NCI-H69 (cell line): ENCODE measurements at places on chromosomes 16 and 17.

DNA sequence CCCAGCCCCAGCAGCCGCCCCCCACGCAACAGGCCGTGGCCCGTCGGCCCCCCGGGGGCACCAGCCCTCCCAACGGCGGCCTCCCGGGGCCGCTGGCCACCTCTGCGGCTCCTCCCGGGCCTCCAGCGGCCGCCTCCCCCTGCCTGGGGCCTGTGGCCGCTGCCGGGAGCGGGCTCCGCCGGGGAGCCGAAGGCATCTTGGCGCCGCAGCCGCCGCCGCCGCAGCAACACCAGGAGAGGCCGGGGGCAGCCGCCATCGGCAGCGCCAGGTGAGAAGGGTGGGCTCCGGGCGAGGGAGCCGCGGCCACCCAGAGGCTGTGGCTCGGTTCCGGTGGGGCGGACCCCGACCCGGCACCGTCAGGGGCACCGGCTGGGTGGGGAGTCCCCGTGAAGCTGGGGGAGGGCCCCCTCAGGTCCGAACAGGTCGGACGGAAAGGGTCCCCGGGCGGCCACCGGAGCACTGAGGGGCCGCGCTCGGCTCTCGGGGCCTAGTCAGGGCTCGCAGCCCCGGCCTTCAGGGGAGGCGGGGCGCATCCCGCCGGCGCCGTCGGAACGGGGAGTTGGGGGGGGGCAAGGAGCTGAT lies 583 bp downstream of the ATXN2L start:
- no peak for DNase-seq

DNA sequence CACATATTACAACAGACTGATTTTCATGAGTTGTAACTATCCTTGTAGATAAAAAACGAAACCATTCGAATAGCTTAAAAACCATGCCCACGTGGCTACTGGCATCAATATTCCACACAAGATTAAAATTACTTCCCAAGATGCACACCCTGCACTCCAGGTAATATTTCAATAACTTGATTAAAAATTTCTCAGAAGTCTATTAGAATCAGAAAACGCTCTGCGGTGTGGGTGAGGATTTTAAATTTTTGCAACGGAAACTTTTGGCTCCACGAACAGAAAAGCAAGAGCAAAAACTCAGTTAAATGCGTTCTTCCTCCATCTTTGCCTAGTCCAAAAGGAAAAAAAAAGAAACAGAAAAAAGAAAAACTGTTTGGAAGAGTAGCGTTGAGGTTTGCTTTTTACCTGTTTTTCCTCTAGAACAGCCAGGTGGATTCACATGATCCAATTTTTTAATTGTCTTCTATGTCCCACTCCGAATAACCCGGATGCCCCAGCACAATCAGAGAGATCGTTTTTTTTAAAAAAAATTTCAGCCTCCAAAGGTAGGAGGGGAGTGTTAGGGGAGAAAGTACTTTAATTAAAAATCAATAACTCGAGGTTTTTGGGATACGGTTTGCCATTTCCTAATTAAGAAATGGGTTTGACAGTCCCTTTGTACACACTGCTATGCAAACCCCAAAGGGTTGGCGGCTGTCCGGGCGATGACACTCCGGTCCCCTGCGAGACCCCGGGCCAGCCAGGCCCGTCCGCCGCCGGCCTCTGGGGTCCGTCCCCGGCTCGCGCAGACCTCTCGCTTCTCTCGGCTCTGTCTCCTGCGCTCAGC lies 708 bp upstream of the NFAT5 start:
- DNase-seq: peak; percentile 49

DNA sequence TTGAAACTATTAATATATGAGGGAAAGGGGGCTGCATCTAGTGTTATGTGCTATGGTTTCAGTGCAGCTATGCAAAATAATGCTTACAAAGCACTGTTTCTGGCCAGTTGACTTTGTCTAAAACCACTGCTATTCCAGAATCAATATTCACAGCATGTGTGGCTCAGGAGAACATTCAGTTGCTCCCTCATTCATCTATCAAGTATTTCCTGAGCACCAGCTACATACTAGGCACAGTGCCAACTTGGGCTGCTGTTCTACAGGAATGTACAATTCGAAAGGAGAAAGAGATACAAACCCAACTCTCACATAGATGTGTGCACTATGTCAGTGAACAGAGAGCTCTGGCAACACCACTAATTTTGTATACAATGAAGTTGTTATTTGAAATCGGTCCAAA lies 183.0 kb downstream of the PHKB start:
- no peak for DNase-seq

GRCh38 chr16:87838643-87839541 lies 30.4 kb downstream of the SLC7A5 start:
- no peak for DNase-seq

DNA sequence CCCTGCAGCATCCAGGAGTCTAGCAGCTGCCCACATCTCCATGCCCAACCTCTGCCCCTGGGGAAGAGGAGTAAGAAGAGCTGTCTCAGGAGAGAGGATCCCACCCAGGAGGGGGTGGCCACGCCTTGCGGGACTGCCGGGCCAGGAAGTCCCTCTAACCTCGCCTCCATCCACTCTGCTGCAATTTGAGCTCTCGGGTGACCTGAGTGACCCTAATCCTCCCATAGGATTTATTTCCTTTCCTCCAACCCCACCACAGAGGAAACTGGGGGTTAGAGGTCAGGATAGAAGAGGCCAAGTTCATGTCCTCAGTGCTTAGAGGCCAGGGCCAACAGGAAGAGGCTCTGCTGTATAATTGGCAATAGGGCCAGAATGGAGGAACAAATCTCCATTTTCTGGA lies 22.6 kb upstream of the NGFR start:
- DNase-seq: no peak

- no peak for DNase-seq
Measured at GRCh38 chr16:4060009-4060408, 56.2 kb downstream of the ADCY9 start.

GRCh38 chr16:16021988-16022682 lies 72.7 kb downstream of the ABCC1 start:
- peak; percentile 62 for DNase-seq

- DNase-seq: no peak
Measured at GRCh38 chr16:85798283-85798776, 1.0 kb downstream of the EMC8 start.

- DNase-seq: no peak
Measured at GRCh38 chr16:29664091-29664921, 1.3 kb downstream of the SPN start.

- no peak for DNase-seq
Measured at GRCh38 chr16:88406096-88407041, 23.6 kb downstream of the ZNF469 start.

DNA sequence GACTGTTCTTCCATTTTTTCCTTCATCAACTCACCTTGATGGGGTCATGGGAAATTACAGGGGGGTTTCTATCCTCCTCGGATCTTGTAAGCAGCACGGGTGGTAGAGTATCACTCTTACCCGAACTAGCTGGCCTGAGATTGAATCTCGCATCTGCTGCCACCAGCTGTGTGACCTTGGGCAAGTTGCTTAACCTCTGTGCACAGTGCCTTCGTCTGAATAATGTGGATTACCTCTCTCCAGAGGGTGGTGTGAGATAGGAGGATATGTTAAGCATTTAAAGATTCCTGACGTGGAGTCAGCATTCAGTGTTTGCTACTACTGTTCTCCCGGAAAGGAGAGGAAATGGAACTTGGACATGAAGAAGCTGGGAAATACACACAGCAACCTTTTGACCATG lies 24.4 kb downstream of the LASP1 start:
- no peak for DNase-seq

- DNase-seq: no peak
Measured at GRCh38 chr16:79317521-79317920, 283.0 kb downstream of the MAF start.

DNA sequence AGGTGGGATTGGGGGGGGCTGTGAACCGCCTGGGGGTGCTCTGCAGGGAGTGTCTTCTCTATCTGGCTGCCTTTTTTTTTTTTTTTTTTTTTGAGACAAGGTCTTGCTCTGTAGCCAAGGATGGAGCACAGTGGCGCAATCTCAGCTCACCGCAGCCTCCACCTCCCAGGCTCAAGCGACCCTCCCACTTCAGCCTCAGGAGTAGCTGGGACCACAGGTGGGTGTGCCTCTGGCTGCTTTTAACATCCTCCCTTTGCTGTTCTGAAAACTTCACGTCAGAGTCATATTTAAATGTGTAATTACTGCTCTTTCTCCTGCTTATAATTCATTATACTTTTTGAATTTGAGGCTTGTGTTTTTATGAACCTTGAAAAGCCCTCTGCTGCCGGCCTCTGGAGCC lies 78.4 kb downstream of the ZNF778 start:
- no peak for DNase-seq

DNA sequence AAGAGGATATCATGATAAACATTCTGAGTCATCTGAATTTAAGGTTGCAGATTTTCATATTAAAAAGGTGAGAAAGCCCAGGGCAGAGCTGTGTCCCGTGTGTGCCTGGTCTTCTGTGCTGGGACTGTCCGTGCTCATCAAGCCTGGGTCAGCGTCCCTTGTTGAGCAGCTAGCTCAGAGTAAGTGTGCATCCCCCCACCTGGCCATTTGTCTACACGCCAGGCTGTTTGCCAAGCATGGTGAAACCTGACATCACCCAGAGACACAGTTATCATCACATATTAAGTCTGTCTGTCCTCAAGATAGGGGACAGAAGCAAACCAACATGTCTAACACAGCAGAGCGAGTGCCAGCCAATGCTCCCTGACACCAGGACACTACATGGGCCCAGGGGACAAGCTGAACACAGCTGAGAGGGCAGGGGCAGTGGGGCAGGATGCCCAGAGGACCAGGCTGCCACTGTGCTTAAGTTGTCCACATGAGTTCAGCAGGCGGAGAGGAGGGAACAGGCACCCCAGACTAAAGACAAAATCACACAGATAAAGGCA lies 57.9 kb upstream of the CNEP1R1 start:
- no peak for DNase-seq

GRCh38 chr16:4537376-4538343 lies 913 bp downstream of the CDIP1 start:
- peak; percentile 54 for DNase-seq

GRCh38 chr16:28168991-28169554 lies 42.7 kb downstream of the XPO6 start:
- DNase-seq: no peak

DNA sequence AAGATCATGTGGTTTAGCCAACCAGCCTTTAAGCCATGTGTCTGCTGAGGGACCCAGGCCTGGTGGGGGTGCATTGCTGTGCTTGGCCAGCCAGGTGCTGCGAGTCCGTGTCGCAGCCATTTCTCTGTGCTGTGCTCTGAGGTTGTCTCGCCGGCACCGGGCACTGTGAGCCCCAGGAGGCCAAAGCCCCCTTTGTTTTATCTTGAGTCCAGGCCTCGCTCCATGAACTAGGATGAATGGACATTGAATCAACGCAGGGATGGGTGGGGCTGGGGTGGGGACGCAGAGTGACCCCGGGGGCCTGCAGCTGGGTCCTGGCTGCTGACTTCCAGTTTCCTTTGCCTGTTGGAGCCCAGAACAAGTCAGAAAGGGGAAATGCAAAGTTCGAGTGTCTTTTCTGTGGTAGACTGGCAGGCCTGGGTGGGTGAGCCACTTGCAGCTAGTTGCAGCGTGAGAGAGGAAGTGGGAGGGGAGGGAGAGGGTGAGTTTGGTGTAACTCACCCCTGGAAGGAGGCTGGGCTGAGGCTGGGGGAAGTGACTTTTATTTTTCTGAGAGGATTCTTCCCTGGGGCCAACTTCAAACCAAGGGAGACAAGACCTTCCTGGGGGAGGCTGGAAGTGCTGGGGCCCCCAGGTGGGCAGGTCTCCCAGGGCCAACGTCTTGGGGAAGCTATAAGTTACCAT lies 324.7 kb downstream of the SEC14L1 start:
- DNase-seq: no peak

GRCh38 chr17:8555062-8555461 lies 75.5 kb downstream of the MYH10 start:
- DNase-seq: no peak

DNA sequence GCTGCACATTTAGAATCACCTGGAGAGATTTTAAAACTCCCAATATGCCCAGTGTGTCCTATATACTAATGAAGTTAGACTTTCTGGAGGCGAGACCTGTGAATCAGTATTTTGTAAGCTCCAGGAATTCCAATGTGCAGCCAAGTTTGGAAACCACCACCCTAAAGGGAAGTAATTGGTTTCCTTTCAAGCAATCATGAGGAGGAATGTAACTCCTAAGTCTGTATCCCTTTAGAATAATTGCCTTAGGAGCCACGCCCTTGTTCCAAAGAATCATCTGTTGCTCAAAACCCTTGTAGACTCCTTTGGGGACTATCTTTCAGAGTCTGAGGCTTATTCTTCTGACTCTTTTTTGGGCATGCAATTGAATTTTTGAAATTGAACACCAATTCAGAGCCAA lies 84.4 kb downstream of the DNAH9 start:
- DNase-seq: no peak

GRCh38 chr17:13417381-13417950 lies 184.3 kb downstream of the HS3ST3A1 start:
- DNase-seq: no peak

DNA sequence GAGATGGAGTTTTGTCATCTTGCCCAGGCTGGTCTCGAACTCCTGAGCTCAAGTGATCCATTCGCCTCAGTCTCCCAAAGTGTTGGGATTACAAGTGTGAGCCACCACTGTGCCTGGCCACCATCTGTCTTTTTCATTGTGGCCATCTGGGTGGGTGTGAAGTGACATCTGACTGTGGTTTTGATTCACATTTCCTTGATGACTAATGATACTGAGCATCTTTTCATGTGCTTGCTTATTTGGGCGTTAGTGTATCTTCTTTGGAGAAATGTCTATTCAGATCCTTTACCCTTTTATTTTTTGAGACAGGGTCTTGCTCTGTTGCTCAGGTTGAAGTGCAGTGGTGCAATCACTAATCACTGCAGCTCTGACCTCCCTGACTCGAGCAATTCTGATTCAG lies 53.9 kb upstream of the ERN1 start:
- no peak for DNase-seq

GRCh38 chr17:78605429-78605828 lies 28.2 kb upstream of the DNAH17 start:
- DNase-seq: no peak
